ENCODE measurements at places on chromosomes 7 and 10.

DNA sequence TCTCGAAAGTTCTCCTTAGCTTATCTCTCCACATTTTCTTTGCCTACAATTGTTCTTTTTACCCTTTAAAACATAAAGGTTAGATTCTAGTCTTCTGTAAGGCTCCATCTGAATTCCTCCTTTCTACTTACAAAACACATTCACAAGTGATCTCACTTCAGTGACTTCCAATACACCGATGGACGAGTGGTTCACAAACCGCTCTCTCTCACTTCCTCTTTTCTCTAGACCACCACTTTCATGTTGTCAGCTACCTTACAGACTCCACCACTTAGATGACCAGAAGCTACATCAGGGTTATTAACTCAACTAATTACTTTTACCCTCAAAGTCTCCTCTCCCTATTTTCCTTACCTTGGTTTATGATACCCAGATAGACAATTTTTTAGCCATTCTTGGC, 11.8 kb downstream of the MET start:
- DNase-seq = no peak

- no peak for DNase-seq
Observed at GRCh38 chr10:80382989-80383388, 25.4 kb upstream of the PRXL2A start.

DNA sequence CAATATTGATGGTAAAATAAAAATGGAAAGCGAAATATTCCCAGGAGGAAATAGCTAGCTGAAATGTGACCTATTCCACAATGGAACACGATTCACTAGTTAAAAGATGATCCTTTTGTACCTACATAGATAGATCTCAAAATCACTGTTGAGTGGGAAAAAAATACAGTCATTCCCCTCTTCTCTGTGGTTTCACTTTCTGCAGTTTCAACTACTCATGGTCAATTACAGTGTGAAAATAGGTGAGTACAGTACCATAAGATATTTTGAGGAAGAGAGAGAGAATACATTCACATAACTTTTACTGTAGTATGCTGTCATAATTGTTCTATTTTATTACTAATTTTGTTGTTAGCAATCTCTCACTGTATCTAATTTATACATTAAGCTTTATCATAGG, 56.0 kb upstream of the COL13A1 start:
- DNase-seq = no peak

GRCh38 chr10:125091891-125092290, 68.5 kb downstream of the CTBP2 start:
- DNase-seq = no peak

GRCh38 chr10:132370426-132371340, 26.3 kb upstream of the PWWP2B start:
- no peak for DNase-seq
